Esophagus squamous epithelium (tissue), 5 donors: ENCODE measurements at places on chromosomes 5 and 9. TPM values are rescaled to one million over a fixed set of nuclear protein-coding genes. Genes with fewer than 3 reads are reported as not detected.

- DNase-seq: no peak
These were observed 211.2 kb downstream of the SAXO1 start for GRCh38 chr9:18821788-18822187.

DNA sequence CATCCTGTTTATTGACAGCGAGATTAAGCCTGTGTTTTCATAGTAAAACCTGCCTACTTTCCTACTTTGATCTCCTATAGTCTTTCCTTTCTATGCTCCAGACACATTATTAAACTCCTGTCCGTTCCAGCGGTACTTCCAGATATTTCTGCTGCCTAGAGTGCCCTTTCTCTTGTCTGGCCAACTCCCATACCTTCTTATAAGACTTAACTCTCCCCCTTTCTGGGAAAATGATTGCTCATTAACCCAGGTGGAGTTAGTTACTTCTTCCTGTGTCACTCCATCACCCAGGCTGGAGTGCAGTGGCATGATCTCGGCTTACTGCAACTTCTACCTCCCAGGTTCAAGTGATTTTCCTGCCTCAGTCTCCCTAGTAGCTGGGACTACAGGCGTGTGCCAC lies 33.1 kb downstream of the KDM4C start:
- DNase-seq: no peak

- no peak for DNase-seq
These were observed 7.8 kb upstream of the MRNIP start for GRCh38 chr5:179866241-179867078.

The ECSCR gene
- total RNA-seq: 1.7 TPM

DNA sequence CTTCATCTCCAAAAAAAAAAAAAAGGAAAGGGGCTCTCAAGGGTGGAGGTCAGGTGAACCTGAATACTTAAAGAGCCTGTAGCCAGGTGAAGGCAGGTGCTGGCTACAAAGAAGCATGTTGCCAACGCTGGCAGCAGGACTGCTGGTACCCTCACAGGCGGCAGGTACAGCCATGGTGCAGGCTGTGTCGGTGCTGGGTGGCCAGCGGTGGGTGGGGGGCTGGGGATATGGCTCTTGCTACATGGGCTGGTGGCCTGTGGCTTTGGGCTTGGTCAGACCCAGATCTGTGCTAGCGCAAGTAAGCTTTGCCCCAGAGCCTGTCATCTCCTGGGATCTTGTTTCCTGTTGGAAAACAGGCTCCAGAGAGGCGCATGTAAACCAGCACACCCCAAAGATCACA lies 86.3 kb upstream of the PHYKPL start:
- no peak for DNase-seq

- DNase-seq: no peak
These were observed 28.2 kb downstream of the LPCAT1 start for GRCh38 chr5:1495525-1495897.

The PCDHGA1 gene
- total RNA-seq: 0.19 TPM

The MEF2C gene
- 17.5 TPM for total RNA-seq

DNA sequence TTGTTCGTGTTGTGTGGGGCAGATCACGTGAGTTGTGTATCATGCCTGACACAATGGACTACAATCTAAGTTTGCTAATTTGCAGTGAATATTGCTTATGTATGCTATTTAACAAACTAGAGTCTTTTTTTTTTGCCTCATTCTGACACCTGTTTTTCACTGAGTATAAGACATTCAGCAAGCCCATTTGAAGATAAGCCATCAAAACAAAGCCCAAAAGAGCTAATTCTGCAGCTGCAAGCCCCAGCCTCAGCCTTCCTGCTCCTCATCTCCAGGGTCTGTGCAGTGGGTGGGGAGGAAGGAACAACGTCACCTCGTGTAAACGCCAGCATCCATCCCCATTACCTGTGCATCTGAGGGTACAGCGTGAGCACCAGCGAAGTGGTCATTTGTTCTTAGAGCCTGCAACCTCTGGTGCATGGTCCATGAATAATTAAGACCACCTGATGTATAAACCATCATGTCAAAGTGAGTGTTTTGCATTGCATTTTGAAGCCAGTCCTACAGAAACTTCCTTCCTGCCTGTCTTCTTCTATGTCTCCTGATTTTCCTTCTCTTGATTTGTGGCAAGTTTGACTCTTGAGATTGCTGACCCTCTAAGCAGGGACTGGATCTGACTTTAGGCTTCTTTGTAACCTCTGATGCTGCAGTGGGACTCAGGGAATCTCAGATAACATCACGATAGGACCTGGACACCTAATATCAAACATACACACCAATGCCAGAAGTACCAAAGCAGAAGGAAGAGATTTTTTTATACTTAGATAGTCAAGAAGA lies 73.2 kb downstream of the FGF1 start:
- DNase-seq: no peak

DNA sequence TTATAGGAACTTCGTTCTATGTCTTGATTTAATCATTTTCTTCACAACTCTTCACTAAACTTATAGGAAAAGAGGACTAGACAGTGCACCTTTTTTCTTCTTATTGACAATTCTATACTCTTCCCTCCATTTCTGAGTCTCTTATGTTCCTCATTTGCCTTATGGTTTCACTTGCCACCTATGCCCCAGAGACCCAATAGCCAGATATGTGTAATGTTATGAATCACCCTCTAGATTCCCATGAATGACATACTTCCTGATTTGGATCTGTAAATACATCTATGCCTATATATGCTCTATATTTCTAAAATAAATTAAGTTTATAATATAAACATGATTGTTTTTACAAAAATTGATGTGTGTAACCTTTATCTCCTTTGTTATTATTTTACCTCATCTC lies 514.1 kb upstream of the MEF2C start:
- DNase-seq: no peak

DNA sequence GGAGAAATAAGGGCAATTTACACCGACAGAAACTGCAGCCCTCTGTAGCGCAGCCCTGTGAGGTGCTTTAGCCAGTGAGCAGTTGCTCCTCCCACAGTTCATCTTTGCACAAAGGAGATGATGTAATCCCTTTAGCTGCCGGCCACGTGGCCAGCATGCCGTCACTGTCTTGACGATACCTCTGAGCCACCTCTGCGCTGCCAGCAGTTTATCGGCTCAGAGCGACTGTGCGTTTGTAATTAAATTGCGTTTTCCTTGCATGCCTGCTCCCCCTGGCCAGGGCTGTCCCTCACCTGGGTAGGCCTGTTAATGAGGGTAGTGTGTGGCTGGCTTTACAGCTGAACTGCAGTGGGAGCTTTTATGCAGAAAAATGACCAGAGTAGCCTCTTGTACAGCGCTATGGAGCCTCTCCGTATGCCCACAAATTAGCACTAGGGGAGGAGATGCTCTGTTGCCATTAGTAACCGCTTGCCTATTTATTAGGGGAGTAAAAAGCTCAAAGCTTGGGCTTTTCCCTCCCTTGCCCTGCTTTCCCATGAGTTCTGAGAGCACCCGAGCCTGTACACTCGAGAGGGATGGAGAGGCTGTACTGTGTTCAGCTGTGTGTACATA lies 107.0 kb downstream of the TRIO start:
- no peak for DNase-seq
